Adipocyte (in vitro differentiated cells): ENCODE measurements at places on chromosomes 2 and 18.

GRCh38 chr18:55694291-55694690 lies 106.3 kb upstream of the TCF4 start:
- no peak for DNase-seq

GRCh38 chr2:171348056-171348455 lies 85.7 kb downstream of the METTL8 start:
- DNase-seq: no peak

DNA sequence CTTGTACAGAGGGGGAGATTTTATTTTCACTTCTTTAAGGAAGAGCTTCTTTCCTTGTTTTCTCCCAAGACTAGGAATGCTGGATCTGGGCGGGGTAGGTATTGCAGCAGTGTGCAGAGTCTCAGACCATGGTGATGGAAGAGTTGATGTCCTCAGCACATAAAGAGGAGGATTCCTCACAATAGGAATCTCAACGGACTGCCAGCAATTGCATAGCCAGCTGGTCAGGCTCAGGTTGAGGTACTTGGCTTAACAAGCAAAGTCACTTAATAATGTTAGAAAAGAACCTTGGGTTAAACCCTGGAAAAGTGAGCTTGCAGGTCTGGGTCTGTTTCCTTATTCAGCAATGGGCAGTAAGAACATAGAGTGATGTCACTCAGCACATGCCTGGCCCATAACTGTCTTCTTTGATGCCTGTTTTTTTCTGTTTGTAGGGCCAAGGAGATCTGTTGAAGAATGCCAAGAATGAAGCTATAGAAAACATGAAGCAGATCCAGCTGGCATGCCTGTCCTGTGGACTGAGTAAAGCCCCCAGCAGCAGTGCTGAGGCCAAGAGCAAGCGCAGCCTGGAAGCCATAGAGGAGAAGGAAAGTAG lies 342.1 kb downstream of the PLCL1 start:
- DNase-seq: no peak

DNA sequence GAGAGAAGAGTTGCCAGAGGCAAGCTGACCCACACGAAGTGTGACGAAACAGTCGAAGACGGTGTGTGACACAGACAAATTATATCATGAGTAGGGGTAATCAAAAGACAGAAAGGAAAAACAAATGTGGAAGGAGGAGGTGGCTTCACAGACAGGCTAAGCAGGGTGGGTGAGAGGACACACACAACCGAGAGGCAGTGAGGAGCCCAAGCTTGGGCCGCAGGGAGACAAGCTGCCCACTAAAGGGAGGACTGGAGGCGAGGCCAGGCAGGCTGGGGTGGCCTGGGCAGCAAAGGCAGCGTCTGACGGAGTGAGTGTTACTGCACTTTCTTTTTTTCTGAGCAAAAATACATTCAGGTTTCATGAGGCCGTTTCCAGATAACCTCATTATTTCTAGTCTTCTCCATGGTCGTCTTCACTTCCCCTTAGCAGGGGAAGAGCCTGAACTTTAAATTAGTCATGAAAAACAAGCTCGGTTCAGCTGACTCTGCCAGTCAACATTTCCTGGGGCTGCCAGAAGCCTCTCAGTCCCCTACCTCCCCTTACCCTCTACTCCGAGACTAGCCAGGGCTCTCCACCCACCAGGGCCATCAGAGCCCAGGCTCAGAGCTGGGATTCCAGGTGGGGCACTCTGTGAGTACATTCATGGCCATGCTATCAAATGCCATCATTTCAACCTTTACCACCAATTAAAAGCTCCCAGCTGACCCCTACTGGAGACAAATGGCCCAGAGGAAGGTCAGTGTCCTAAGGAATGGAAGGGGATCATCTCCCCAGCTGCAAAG lies 13.8 kb upstream of the ZFP36L2 start:
- no peak for DNase-seq

DNA sequence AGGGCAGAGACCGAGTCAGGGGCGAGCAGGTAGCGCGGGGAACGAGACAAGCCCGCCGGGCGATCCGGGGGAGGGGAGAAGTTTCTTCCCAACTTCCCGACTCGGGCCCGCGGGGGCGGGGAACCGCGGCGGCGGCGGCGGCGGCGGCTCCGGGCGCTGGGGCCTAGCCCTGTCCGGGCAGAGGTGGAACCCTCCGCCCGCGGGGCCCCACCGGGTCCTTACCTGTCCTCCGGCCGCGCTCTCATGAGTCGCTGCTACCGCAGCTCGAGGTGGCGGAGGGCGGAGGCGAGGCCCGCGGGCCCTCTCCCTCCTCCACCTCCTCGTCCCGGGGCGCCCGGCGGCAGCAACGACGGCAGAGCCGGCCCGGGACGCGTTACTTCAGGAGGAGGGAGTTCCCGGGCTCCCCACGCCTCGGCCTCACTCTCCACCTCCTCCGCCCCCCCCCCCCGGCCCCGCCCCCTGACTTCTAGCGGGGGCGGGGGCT lies at the start of gene YES1:
Gene YES1 (minus strand): TSS at position 351 of the 484 bp plus-strand sequence. CDS start 55,415 bp downstream, outside the sequence.
- DNase-seq: peak; percentile 66

DNA sequence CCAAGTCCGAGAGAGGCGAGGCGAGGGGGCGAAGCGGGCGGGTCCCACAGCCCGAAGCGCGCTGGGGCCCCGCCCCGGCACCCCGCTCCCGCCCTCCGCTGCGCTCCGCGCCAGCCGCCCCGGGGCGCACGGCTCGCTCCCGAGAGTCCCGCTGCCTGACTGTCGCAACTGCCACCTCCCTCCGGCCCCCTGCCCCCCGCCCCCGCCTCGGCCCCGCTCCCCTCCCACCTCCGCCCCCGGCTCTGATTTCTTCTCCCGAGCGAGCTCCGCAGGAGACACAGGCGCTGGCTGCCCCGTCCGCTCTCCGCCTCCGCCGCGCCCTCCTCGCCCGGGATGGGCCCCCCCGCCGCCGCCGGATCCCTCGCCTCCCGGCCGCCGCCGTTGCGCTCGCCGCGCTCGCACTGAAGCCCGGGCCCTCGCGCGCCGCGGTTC lies at the start of gene WNT6:
Gene WNT6 (plus strand): TSS at position 250 of the 432 bp plus-strand sequence. CDS start 233 bp downstream, outside the sequence.
- DNase-seq: peak; percentile 68

- no peak for DNase-seq
These were observed 1.3 kb downstream of the ADCYAP1 start for GRCh38 chr18:905948-906415.
